ENCODE measurements at places on chromosomes 6 and 20. TPM values are rescaled to one million over a fixed set of nuclear protein-coding genes. Genes with fewer than 3 reads are reported as not detected.

Gene TXLNB
- not detected for total RNA-seq

Gene TRIM15
- not detected for total RNA-seq

Gene CST2
- not detected for total RNA-seq

Gene RAB22A
- total RNA-seq, result 24.7 TPM

Gene SLC35F1
- total RNA-seq, result not detected

Gene CDH22
- not detected for total RNA-seq

Gene CDH26
- 0.33 TPM for total RNA-seq

Gene EYS
- total RNA-seq, result 0.05 TPM

Gene SULF2
- total RNA-seq, result 276 TPM

All from mammary epithelial cell (primary cell).